ENCODE measurements at places on chromosomes 7 and 10.

DNA sequence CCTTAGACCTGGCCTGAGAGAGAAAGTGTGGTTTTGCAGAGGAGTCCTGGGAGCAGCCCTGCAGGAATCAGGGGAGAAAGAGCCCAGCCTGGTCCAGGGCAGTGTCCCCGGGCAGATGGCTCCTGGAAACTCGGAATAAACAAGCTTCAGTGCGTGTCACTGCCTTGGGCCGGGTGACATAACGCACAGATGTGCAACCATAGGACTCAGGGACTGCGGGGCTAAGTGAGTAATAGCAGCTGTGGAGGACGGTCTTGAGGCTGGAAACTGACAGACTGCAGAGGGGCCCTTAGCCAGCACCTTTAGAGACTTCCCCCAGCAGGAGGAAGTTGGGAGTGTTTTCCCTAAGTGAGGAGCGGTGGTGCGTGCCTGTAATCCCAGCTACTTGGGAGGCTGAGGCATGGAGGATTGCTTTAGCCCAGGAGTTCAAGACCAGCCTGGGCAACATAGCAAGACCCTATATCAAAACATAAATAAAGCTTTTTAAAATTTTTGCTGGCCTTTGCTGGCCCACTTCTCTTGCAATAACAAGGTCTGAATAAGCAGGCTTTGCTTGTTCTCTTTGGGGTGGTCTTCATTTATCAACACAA lies 5.3 kb upstream of the CLIP2 start:
- peak; percentile 70 for DNase-seq

GRCh38 chr10:86036544-86036831 lies 330.1 kb downstream of the GRID1 start:
- no peak for DNase-seq

- no peak for DNase-seq
Measured at GRCh38 chr10:112875476-112876267, 74.4 kb upstream of the TCF7L2 start.

DNA sequence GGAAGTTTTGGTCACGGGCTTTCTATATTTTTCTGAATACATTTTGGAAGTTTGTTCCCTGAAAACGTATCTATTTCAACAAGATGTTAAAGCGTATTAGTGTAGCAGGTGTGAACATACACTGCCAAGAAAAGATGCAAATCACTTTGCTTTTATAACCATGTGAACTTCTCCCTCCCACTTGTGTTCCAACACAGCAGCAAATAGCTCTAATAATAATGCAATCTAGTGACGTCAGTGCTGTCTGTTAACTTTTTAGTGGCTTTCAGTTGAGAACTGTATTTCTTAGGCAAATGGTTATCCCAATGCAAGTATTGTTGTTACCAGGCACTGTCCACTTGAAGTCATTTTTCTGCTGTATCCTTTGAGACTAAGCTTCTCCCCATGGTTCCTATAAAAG lies 188.4 kb upstream of the IGFBP3 start:
- peak; percentile 59 for DNase-seq
